ENCODE measurements at places on chromosomes 16 and 17.

GRCh38 chr16:78176435-78176834, 77.0 kb downstream of the WWOX start:
- DNase-seq, result no peak

DNA sequence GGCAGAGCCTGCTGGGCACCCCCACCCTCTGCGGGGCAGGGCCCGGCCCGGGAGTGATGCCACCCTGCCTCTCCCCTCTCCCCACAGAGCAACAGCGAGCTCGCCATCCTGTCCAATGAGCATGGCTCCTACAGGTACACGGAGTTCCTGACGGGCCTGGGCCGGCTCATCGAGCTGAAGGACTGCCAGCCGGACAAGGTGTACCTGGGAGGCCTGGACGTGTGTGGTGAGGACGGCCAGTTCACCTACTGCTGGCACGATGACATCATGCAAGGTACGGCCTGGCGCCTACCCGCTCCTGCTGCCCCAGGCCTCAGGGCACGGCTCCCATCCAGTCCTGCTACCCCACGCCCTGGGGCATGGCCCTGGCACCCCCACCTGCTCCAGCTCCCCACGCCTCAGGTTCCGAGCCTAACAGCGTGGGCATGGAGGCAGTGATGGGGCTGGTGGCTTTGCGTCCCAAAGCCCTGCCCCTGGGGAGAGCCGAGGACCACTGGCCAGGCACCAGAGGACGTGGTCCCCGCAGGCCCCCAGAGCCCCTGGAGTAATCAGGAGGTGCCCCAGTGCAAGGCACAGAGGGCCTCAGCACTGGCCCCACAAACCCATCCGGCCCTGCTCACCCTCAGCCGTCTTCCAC, 38.4 kb downstream of the TSC2 start:
- no peak for DNase-seq

GRCh38 chr17:1119924-1120323, 59.9 kb downstream of the ABR start:
- no peak for DNase-seq

DNA sequence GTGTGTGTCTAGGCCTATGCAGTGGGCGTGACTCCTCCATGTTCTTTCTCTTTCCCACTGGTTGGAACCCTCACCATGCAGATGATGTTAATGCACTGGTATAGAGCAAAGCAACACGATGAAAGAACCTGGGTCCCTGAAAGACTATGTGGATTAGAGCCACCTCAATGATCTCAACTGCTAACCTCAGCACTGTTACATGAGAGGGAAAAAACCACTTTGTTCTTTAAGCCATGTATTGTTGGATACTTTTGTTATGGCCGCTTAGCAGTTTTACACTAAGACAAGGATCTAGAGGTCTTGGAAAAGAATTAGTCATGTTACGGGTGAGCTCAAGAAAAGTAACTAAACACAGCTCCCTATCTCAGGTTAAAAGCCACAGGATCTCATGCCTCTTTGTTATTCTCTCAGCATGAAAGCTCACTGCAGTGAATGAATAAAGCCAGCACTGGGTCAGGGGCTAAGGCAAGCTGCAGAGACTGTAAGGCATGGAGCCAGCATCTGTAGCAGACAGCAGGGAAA, 56.6 kb upstream of the RBBP6 start:
- no peak for DNase-seq

DNA sequence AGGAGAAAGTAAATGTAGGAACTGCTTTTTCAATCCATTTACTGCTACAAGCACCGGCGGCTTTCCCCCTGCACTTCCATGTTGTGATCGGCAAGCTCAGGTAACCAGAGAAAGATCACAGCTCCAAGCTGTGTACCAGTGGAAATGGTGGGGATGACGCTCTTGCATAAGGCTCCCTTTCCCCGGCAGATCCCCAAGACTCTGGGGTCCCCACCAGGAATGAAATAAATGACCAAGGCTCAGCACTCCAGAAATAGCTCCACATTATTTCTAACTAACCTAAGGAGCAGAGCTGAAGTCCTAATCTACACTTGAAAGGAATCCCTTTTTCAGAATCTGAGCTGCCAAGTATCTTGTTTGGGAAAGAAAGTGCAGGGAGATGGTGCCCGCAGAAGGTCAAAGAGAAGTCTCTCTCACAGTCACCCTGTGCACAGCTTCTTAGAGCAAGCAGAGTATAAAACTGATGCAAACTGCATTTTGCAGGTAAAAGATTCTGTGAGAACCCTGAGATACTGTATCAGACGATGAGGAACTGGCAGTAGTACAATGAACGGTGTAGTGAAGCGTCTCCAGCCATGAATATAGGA, 11.1 kb downstream of the GRB2 start:
- DNase-seq, result no peak

DNA sequence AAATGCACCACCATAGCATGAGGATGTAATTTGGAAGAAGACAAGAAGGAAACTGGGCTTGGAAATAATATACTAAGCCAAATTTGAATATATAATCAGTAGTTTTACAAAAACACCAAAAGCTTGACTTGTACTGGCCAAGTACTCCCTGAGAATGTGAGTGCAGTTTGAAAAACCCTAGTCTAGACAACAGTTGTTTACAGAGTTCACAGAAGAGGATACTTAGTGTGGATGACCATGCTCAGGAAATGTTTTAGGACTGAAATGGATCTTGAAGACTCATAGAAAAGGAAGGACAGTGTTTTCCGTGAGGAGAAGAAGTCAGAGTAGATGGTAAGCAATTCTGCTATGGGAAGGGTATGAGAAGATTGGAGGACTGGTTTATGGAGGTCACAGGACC, 1.9 kb upstream of the CDYL2 start:
- DNase-seq, result no peak
